Airway epithelial cell (primary cell): ENCODE measurements at places on chromosomes 11 and 22. TPM values are rescaled to one million over a fixed set of nuclear protein-coding genes. Genes with fewer than 3 reads are reported as not detected.

F2 gene
- total RNA-seq: not detected in 2 replicates

RIMBP3B gene
- 0.14 TPM in 2 replicates for total RNA-seq

NOL12 gene
- total RNA-seq: 25.2 and 25.3 TPM in 2 replicates

MRGPRF gene
- 0.07 and 0.37 TPM in 2 replicates for total RNA-seq

OR5B21 gene
- total RNA-seq: not detected in 2 replicates
